CD4-positive, alpha-beta T cell treated with Interferon gamma for 1 hour (primary cell): ENCODE measurements at places on chromosomes 3 and 15.

- no peak for DNase-seq
These were observed 128.0 kb upstream of the CBLB start for GRCh38 chr3:105996781-105997180.

DNA sequence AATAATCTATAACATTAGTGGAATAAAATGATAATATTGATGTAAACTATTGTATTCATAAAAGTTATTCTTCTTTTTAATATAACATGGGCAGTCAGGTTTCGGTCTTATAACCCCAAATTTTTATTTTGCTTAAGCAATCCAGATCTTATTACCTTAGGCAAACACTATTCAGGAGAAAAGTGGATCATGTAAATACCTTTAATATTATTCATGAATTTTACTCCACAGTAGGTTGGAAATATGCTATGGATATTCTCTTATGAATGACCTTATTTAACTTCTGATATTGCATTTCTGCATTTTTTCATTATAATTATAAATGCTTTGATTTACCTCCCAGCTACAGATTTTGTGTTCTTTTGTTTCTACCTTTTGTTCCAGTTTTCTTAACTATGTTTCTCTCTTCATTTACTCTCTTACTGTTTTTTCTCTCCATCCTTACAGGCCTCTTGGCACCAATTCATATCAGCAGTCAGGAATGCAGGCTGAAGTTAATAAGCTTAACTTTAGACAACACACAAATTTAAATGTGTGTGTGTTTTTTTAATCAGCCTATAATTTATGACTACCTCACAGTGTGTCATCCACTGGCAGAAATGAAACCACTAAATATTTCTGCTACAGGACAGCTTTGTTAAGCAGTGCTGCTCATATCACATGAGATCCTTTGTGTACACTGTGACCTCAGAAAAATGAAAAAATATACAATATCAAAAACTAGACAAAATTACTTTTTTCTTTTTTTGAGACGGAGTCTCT is 111.0 kb downstream of the NSUN3 start:
- DNase-seq: no peak

- no peak for DNase-seq
These were observed 85.4 kb downstream of the MAGI1 start for GRCh38 chr3:65953301-65953812.

DNA sequence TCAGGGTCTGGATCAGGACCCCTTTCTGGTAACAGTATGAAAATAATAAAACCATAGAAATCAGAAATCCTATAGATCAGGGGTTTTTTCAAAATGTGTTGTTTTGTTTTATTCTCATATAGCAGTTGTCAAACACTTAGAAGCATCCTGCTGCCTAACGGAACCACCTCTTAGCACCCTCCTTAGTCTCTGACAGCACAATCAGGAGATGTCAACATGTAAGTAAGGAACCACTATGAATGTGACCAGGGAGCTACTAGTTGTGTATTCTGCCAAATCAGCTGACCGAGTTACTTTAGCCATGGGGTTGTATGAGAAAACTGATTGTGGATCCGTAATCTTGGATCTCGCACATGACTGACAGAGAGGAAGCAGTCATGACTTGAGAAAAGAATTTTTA is 22.2 kb downstream of the CCDC39 start:
- DNase-seq: no peak

GRCh38 chr3:68941055-68941454 is 8.7 kb upstream of the TAFA4 start:
- DNase-seq: no peak

- DNase-seq: no peak
These were observed 280.0 kb downstream of the KBTBD8 start for GRCh38 chr3:67278015-67278618.

DNA sequence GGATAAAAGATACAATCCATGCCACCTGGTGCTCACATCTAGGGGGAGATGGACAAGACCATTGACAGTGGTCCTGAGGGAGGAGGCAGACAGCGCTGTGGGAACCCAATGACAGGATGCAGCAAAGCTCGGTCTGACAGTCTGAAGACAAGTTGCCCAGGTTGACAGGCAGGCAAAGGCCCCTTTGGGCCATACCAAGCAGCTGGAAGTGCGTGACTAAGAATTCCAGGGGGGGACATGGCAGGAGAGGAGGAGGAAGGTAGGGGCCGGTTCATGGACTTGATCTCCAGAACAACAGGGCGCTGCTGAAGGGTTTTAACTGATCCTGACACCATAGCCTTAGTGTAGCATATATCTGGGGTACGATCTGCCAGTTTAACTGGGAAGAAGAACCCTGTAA is 83.4 kb downstream of the RPLP1 start:
- DNase-seq: no peak

DNA sequence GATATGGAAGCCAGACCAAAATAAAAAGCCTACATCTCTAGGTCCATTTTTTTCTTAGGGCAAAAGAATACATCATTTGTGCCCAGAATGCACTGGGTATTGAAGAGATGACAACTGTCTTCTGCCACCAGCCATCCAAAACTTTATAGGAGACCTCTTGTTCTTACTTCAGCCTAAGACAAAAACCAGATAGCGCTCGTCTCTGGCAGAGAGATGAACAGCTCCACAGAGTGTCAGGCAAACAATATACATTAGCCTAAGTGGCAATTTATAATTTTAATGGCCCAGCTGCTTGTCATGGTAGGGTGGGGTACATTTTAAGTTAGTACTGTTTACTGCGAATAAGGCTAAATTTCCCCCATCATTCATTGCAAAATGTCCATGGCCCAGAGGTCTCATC is 38.9 kb upstream of the PIAS1 start:
- DNase-seq: no peak

- DNase-seq: no peak
These were observed 194.0 kb downstream of the TNIK start for GRCh38 chr3:171266034-171266739.

GRCh38 chr15:53226559-53226958 is 436.4 kb upstream of the ONECUT1 start:
- no peak for DNase-seq

GRCh38 chr15:28078191-28078719 is 20.9 kb downstream of the OCA2 start:
- DNase-seq: no peak

- DNase-seq: no peak
These were observed 258.3 kb upstream of the ZPLD1 start for GRCh38 chr3:102176333-102177050.

GRCh38 chr15:87416591-87417257 is 839.8 kb downstream of the NTRK3 start:
- DNase-seq: no peak

- DNase-seq: no peak
These were observed 2.5 kb downstream of the PDZRN3 start for GRCh38 chr3:73622091-73622805.

- no peak for DNase-seq
These were observed 236.8 kb downstream of the LRRN1 start for GRCh38 chr3:4036046-4036445.

- no peak for DNase-seq
These were observed 61.2 kb upstream of the TNFAIP8L3 start for GRCh38 chr15:51155891-51156290.

DNA sequence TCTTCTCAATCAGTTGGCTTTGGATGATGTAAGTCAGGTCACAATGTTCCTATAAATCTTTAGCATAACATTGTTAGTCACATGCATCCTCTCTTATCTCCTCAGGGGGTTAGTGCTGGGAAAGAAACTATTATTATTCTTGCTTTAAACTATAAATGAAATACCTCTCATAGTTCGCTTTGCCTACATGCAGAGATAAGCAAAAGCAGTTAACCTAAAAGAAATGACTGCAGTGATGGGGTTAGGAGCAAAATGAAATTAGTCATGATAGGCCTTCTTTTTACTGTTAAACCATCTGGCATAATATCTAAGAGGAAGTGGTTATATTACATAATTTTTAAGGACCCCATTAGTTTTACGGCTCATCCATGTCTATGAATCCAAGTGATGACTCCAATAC is 91.7 kb upstream of the IGSF10 start:
- no peak for DNase-seq

DNA sequence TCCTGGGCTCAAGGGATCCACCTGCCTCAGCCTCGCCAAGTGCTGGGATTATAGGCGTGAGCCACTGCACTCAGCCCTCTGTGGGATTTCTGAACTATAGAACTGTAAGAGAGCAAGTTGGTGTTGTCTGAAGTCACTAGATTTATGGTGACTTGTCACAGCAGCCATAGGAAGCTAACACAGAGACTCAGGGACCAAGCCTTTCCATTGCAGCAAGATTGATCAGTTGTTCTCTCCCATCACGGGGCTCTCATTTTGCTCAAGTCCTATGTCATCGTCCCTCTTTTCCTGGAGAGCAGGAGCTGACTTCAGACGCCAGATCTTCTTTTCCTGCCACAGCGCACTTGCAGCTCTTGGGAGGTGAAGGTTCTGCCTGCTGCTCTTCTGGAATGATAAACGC is 61.0 kb downstream of the APBA2 start:
- DNase-seq: no peak

- DNase-seq: no peak
These were observed 250.5 kb upstream of the RORA start for GRCh38 chr15:61479613-61480012.

DNA sequence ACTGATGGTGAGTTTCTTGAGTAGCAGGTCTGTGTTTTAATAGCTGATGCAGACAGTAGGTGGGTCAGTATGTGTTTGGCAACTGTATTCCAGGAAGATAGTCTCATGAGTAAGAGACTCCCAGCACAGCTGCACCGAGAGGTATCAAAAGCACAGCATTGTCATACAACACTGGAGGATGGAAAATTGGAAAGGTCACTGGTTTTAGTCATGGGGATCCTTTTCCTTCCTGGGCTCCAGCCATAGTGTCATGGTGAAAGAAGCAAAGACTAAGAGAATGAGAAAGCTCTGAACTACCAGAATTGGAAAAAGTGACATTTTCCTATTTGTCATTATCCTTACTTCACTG is 61.5 kb downstream of the P3H2 start:
- no peak for DNase-seq
